ENCODE measurements at places on chromosomes 1 and 21. TPM values are rescaled to one million over a fixed set of nuclear protein-coding genes. Genes with fewer than 3 reads are reported as not detected.

The PCSK9 gene
- not detected for total RNA-seq

DNA sequence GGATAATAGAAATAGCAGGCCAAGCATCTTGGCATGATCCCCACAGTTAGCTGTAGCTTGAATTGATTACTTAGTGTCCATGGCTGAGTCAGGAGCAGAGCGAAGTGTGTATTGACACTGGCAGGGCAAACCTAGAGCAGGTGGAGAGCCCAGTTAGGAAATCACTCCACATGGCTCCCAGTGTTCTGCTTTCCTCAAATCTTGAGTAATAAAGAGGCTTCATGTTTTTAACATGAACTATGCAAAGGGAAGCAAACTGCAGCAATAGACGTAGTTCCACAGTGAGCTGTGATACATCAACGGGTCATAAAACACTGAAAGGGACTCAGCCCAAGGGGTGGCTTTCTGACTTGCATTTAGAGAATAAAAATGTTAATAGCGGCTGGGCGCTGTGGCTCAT, 28.9 kb downstream of the RHEX start:
- DNase-seq, result no peak

DNA sequence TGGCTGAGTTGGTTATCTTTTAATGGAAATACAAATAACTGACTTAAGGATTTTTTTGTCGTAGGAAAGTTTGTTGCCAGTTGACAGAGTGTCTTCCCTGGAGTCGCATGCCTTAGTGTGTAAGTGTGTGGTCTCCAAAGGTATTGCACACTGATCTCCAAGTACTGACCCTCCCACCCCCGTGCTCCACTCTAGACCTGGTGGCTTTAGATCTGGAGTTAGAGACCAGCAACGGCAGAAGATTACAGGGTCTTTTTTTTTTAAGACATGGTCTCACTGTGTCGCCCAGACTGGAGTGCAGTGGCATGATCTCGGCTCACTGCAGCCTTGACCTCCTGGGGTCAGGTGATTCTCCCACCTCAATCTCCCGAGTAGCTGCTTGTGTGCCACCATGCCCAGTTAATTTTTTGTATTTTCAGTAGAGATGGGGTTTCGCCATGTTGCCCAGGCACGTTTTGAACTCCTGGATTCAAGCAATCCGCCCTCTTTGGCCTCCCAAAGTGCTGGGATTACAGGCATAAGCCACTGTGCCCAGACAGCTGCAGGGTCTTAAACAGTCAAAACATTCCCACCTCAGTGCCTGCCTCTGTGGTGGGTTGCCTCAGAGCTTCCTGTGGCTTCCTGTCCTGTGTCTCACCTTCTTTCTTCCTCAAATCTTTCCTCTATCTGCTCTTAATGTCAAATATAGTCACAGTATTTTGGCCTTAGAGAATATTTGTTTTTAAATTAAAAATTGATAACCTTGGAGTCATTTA, 6.9 kb downstream of the TRAPPC10 start:
- no peak for DNase-seq

- no peak for DNase-seq
These were observed 4.4 kb upstream of the ELF3 start for GRCh38 chr1:202005958-202006357.

The ZBTB8B gene
- total RNA-seq, result not detected

GRCh38 chr1:212722270-212722957, 22.8 kb upstream of the BATF3 start:
- no peak for DNase-seq

The LMOD1 gene
- not detected for total RNA-seq

The IRF6 gene
- total RNA-seq, result 2.1 TPM

The MIXL1 gene
- 0.10 TPM for total RNA-seq

GRCh38 chr1:214123061-214123784, 135.4 kb downstream of the PROX1 start:
- DNase-seq, result no peak

The MDM4 gene
- total RNA-seq, result 75.6 TPM

The WNT9A gene
- total RNA-seq, result not detected

The SH2D2A gene
- total RNA-seq, result 186 TPM

Measured in activated naive CD8-positive, alpha-beta T cell treated with anti-CD3 and anti-CD28 coated beads for 36 hours (primary cell).